ENCODE measurements at places on chromosomes 5 and 9.

DNA sequence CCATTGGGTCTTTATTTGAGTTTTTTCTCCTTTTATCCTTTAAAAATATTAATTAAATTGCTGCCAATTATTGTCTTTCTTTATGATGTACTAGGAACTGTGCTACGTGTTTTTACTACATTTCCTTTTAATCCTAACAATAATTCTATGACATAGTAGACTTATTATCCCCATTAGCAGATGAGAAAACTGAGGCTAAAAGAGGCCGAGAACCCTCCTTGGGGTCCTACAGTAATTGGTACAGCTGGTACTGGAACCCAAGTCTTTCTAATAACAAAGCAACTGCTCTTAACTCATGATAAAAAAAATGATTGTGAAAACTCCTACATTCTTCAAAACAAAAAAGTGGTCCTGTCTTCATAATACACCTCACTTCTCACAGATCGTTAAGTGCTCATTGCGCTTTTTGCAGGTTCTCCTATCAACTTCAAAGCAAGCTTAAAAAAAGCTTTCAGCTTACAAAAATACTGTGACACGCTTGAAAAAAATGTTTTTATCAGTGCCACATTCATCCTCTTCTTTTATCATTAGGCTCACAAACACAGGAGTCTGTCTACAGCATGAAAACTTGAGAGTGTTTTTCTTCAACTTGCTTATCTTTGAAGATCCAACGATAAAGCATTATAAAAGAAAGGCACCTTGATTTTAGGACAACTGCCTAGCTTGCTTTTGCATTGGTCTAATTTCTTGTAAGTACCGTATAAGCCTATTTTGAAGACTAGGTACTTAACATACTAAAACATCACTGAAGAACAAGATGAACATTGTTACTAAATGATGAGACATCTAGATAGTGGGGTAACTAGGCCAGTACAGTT is 32.4 kb downstream of the FYB1 start:
- DNase-seq: no peak

GRCh38 chr5:116299746-116300640 is 215.2 kb downstream of the COMMD10 start:
- DNase-seq: no peak

DNA sequence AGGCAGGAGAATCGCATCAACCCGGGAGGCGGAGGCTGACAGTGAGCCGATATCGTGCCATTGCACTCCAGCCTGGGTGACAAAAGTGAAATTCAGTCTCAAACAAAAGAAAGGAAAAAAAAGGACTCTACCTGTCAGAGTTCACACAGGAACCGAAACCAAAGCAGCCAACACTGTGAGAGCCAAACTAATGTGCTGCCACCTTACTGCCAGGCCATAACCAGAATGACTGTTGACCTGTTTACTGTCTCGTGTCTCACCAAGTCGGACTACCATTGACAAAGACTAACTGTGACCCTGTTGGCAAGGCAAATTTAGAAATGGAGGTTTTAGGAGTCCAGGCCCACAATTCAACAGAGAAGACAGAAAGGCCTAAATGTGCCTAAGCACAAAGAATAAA is 112.4 kb downstream of the ANXA2R start:
- no peak for DNase-seq

- DNase-seq: no peak
These were observed 66.9 kb downstream of the HMCN2 start for GRCh38 chr9:130332384-130332926.

DNA sequence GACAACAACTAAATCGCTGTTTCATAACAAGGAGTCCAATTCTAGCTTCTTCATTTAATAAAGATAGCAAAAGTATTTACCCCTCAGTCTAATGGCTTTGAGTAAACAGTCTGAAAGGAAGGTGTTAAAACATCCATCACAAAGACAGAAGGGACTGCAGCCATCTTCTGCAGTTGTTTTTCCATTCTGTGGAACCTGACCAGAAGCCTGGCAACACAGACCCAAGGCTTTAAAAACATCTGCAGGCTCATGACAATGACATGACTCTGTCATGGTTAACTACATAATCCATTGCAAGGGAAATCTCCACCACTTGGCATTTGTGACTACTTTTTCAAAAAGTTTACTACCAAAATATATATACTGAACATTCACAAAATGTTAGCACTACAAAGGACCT is 51.9 kb downstream of the ELL2 start:
- DNase-seq: no peak

GRCh38 chr5:132223861-132224260 is 3.8 kb downstream of the P4HA2 start:
- DNase-seq: no peak

DNA sequence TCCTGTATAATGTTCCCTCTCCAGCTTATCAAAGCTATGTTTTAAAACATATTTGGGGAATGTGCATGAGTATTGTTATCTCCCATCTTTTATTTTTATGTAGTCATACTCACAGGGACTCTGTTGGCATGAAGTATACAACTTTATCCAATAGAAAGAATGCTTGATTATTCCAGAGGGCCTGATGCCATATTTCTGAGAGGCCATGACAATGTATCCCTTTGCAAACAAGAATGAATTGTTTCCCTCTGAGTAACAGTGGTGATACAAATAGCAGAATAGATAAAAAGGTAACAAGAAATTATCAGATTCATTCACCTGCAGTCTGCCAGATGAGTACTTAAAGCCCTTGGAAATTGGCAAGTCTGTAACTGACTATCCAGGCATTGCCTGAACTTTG is 125.9 kb downstream of the PLK2 start:
- no peak for DNase-seq

GRCh38 chr9:85228111-85228855 is 513.5 kb downstream of the AGTPBP1 start:
- DNase-seq: no peak

DNA sequence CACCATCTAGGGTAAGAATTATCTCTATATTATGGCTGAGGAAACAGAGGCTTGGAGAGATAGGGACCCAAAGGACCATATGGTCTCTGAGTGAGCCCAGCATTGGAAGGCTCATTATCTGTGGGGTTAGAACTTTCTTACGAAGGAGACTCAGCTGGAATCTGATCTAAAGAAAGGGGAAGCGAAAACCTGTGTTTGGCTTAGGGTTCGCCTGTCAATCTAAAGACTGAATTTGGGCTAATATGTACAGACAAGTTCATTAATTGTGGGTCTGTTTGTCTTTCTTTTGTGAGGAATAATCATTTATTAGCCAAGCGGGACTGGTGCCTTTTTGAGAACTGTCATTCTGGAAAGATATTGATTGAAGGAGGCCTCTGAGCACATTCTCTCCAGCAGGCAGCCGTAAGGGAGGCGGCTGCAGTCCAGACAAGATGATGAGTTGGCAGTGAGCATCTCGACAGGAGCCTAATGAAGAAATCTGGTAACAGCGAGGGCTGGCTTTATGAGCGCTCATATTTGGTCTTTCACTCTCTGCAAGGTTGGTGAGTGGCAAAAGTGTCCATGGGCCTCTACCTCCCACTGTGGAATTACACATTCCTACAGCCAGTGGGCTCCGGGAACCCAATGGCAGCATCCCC is 104.2 kb upstream of the GPR151 start:
- peak; percentile 55 for DNase-seq

DNA sequence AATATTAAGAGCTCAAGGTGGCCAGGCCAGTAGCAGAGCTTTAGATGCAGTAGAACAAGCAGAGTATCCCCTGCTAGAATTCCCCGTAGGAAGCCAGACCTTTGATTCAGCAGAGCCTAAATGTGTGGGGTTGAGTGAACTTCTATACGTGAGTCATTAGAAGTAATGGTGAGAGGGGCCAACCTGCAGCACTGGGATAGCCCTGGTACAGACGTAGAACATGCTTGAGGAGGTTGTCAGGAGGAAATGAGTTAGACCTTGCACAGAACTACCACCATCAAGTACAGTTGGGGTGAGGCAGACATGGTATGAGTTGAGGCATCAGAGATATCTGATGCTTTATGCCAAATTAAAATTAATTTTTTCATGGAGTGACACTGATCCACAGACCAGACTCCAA is 42.0 kb downstream of the PDCD1LG2 start:
- no peak for DNase-seq

DNA sequence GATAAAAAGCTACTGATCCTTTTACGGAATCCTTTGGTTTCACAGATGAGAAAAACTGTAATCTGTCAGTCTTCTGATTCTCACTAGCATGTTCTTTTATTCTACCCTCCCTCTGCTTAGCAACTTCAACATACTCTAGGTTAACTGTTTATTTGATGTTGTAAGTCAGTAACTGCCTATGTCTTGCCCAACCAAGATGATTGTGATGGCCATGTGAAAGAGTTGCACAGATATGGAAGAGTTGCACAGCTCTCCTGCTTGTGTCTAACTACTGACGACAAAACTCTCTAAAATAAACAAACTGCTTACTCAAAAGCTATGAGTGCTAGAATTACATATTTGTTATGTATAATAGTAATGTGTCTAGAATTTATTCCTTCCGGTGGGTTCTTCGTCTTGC is 227.3 kb upstream of the DAB2 start:
- no peak for DNase-seq

- no peak for DNase-seq
These were observed 5.3 kb upstream of the BARHL1 start for GRCh38 chr9:132577119-132577518.

GRCh38 chr5:164306662-164307061 is 801.2 kb downstream of the MAT2B start:
- DNase-seq: no peak
